ENCODE measurements at places on chromosomes 2 and 18. TPM values are rescaled to one million over a fixed set of nuclear protein-coding genes. Genes with fewer than 3 reads are reported as not detected.

The ANKAR gene
- total RNA-seq = 2.0 TPM

The MRPL44 gene
- total RNA-seq = 28.9 TPM

The ASB18 gene
- not detected for total RNA-seq

The EGR4 gene
- not detected for total RNA-seq

The RNMT gene
- total RNA-seq = 30.6 TPM

The CAPN13 gene
- total RNA-seq = not detected

The FKBP1B gene
- total RNA-seq = 0.33 TPM

The DSC1 gene
- 0.40 TPM for total RNA-seq

The IL1R2 gene
- 0.64 TPM for total RNA-seq

The CXCR1 gene
- not detected for total RNA-seq

The XDH gene
- not detected for total RNA-seq

The NGEF gene
- not detected for total RNA-seq

The PDCL3 gene
- total RNA-seq = 28.6 TPM

The TUBB8B gene
- total RNA-seq = not detected

The RFTN2 gene
- not detected for total RNA-seq

The CTAGE1 gene
- total RNA-seq = not detected

The IL36B gene
- total RNA-seq = not detected

The LIMS1 gene
- total RNA-seq = 55.3 TPM

The SCN1A gene
- not detected for total RNA-seq

The SERPINB10 gene
- total RNA-seq = 21.6 TPM

The NCL gene
- total RNA-seq = 900 TPM

The ITPRIPL1 gene
- 28.7 TPM for total RNA-seq

The HOXD4 gene
- not detected for total RNA-seq

The MDH1B gene
- total RNA-seq = 1.0 TPM

The UGT1A3 gene
- not detected for total RNA-seq

The RTP5 gene
- total RNA-seq = not detected

The NEB gene
- 0.05 TPM for total RNA-seq

The CRYGC gene
- total RNA-seq = not detected

The NT5DC4 gene
- 0.85 TPM for total RNA-seq

The NCOA1 gene
- 6.3 TPM for total RNA-seq

The IL36RN gene
- not detected for total RNA-seq

The CCDC121 gene
- 0.53 TPM for total RNA-seq

The MERTK gene
- total RNA-seq = 1.0 TPM

The GYPC gene
- 85.2 TPM for total RNA-seq

The DSG2 gene
- total RNA-seq = 30.5 TPM

The CPLX4 gene
- total RNA-seq = not detected

The COL5A2 gene
- 0.64 TPM for total RNA-seq

The CCDC148 gene
- total RNA-seq = not detected

The PTPRM gene
- total RNA-seq = 1.2 TPM

The LONRF2 gene
- 0.03 TPM for total RNA-seq

The SS18 gene
- total RNA-seq = 56.7 TPM

The KCNIP3 gene
- total RNA-seq = not detected

The UGT1A10 gene
- total RNA-seq = not detected

The GAREM2 gene
- 0.85 TPM for total RNA-seq
